ENCODE measurements at places on chromosomes 2 and 18.

GRCh38 chr2:1886405-1886992 lies 142.2 kb upstream of the PXDN start:
- DNase-seq = peak; percentile 74

DNA sequence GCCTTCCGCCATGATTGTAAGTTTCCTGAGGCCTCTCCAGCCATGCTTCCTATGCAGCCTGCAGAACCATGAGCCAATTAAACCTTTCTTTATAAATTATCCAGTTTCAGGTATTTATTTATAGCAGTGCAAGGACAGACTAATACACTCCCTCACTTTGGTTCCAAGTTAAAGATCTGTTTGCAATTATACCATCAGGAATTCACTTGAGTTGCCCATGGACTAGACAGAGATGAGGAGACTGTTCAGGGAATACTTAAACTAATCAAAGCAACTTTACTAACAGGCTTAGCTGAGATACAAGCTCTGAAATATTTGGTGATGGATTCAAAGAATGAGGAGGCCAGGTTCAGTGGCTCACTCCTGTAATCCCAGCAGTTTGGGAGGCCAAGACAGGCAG lies 190.0 kb downstream of the MTCL1 start:
- no peak for DNase-seq

GRCh38 chr2:43838560-43839267 lies at the start of the genes ABCG5 and ABCG8:
Gene ABCG5 (minus strand): TSS chr2:43838839. CDS start chr2:43838679, 160 bp downstream.
Gene ABCG8 (plus strand): TSS chr2:43838971. CDS start chr2:43839054, 83 bp downstream.
- no peak for DNase-seq

GRCh38 chr2:84792856-84793522 lies 87.9 kb downstream of the TRABD2A start:
- no peak for DNase-seq

- no peak for DNase-seq
Observed at GRCh38 chr2:231887756-231888155, 38.4 kb downstream of the NPPC start.

GRCh38 chr2:48247206-48247605 lies 282.7 kb upstream of the STON1 start:
- no peak for DNase-seq
